ENCODE measurements at places on chromosomes 3 and 15. TPM values are rescaled to one million over a fixed set of nuclear protein-coding genes. Genes with fewer than 3 reads are reported as not detected.
A peak's percentile ranks its signal among the peaks of the same experiment; 100 is the strongest.

ZNF621 gene
- 10.2 TPM for total RNA-seq

VPS39 gene
- 49.2 TPM for total RNA-seq

GPR149 gene
- not detected for total RNA-seq

SLC7A14 gene
- not detected for total RNA-seq

HCN4 gene
- 21.9 TPM for total RNA-seq

ZNF501 gene
- 5.3 TPM for total RNA-seq

TNNC1 gene
- 8,962 TPM for total RNA-seq

UBR1 gene
- total RNA-seq = 24.2 TPM

KBTBD12 gene
- 41.8 TPM for total RNA-seq

CYP1A2 gene
- total RNA-seq = not detected

POTEB3 gene
- total RNA-seq = not detected

DNA sequence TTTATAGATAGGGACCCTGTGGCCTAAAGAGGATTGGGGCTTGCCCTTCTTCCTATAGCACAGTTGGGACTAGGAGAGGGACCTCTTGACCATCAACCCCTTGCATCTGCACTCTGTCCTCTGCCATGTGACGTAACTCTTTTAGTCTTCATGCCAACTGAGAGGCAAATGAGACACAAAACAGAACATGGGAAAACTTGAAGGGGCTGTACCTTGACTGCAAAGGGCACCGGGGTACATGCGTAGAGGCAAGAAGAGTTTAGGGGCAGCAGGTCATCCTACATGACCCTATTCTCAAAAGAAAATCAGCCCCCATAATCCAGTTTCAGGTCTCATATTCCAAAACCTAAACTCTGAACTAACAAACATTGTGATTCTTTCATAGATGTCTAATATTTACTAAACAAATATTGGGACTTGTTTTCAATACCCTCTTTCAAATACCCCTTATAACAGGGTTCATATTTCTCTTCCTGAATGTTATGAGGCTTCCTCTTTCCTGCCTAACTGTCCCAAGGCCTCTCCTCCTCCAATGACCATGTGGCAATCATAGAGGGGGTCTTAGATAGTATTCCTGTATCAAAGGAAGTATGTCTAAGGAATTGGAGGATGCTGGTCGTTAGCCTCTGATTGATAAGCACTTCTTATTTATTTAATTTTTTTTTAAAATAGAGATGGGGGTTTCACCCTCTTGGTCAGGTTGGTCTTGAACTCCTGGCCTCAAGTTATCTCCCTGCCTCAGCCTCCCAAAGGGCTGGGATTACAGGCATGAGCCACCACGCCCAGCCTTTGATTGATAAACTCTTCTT, 20.6 kb downstream of the ACKR2 start:
- no peak overlapping the region for H3K27ac ChIP-seq
- H3K4me3 ChIP-seq = no peak overlapping the region
- no peaks in the 10 kb centered on the region for H3K27me3 ChIP-seq

- no peaks in the 10 kb centered on the region for H3K36me3 ChIP-seq
- H3K4me1 ChIP-seq = no peaks in the 10 kb centered on the region
- no peak overlapping the region for H3K27ac ChIP-seq
- DNase-seq = no peak
These were observed 313.4 kb downstream of the BCHE start for GRCh38 chr3:165523801-165524200.

DNA sequence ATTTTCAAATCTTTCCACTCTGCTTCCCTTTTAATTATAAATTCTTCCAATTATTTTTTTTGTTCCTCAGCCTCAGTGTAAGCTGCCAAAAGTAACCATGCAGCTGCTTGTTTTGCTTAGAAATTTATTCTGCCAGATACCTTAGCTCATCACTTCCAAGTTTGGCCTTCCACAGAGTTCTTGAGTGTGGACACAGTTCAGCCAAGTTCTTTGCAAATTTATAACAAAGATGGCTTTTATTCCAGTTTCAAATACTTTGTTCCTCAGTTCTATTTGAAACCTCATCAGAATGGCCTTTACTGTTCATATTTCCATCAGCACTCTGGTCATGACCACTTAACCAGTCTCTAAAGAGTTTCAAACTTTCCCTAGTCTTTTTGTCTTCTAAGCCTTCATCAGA, 10.3 kb downstream of the RTP1 start:
- no peaks in the 10 kb centered on the region for H3K36me3 ChIP-seq
- H3K4me3 ChIP-seq = no peak overlapping the region
- no peaks in the 10 kb centered on the region for H3K27me3 ChIP-seq
- peaks cover 25% of the 10 kb centered on the region for H3K4me1 ChIP-seq
- H3K27ac ChIP-seq = no peak overlapping the region
- DNase-seq = no peak

GRCh38 chr15:98809273-98809672, 160.9 kb downstream of the IGF1R start:
- peak; percentile 32 for DNase-seq
- no peaks in the 10 kb centered on the region for H3K27me3 ChIP-seq
- peaks cover 66% of the 10 kb centered on the region for H3K4me1 ChIP-seq
- no peaks in the 10 kb centered on the region for H3K36me3 ChIP-seq
- no peak overlapping the region for H3K4me3 ChIP-seq

DNA sequence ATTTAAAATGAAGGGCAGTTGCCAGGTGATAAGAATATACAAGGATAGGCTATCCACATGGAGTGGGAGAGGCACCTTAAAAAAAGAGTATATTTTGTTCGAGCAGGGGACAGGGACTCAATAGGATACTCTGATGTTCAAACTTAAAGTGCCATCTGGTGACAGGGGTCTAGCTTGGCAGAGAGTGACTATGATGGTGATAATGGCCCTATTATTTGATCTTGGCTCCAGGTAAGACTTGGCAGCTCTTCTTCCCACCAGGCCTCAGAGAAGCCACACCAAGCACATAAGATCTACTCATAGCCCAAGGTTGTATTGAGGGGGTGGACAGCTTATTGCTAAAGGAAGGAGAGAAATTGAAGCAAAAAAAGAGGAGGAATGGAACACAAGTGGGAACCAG, 109.0 kb upstream of the MANF start:
- no peak overlapping the region for H3K4me3 ChIP-seq
- no peak for DNase-seq
- H3K36me3 ChIP-seq = no peaks in the 10 kb centered on the region
- H3K27ac ChIP-seq = no peak overlapping the region

GRCh38 chr3:188720215-188720614, 451.6 kb upstream of the TPRG1 start:
- H3K36me3 ChIP-seq = no peaks in the 10 kb centered on the region
- no peaks in the 10 kb centered on the region for H3K27me3 ChIP-seq
- peaks cover 4% of the 10 kb centered on the region for H3K4me1 ChIP-seq
- H3K4me3 ChIP-seq = no peak overlapping the region
- DNase-seq = no peak
- H3K27ac ChIP-seq = no peak overlapping the region

- peak overlapping the region; percentile 85 for H3K27ac ChIP-seq
- DNase-seq = no peak
- no peaks in the 10 kb centered on the region for H3K36me3 ChIP-seq
- H3K4me1 ChIP-seq = peaks cover 83% of the 10 kb centered on the region
- no peaks in the 10 kb centered on the region for H3K27me3 ChIP-seq
These were observed 137.0 kb downstream of the CHDH start for GRCh38 chr3:53709256-53709655.

GRCh38 chr3:57046101-57046765, 14.2 kb upstream of the SPATA12 start:
- no peak overlapping the region for H3K27ac ChIP-seq
- H3K27me3 ChIP-seq = no peaks in the 10 kb centered on the region
- H3K4me3 ChIP-seq = no peak overlapping the region
- no peak for DNase-seq

DNA sequence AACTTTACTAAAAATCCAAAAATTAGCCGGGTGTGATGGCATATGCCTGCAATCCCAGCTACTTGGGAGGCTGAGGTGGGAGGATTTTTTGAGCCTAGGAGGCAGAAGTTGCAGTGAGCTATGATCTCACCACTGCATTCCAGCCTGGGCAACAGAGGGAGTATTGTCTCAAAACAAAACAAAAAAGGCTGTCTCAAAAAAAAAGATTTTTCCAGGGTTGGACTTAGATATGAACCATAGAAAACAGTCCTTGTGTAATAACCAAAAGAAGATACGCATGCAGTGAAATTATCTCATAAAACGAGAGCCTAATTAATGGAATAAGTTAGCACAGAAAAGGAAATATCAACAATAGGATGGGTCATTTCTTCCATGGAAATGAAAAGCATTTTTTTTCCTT, 320.4 kb upstream of the RASGRP1 start:
- no peaks in the 10 kb centered on the region for H3K36me3 ChIP-seq
- no peak overlapping the region for H3K27ac ChIP-seq
- no peak for DNase-seq
- no peaks in the 10 kb centered on the region for H3K27me3 ChIP-seq
- H3K4me3 ChIP-seq = no peak overlapping the region

GRCh38 chr15:46089467-46089935, 454.7 kb downstream of the SQOR start:
- no peak for DNase-seq
- no peaks in the 10 kb centered on the region for H3K27me3 ChIP-seq
- no peaks in the 10 kb centered on the region for H3K36me3 ChIP-seq

DNA sequence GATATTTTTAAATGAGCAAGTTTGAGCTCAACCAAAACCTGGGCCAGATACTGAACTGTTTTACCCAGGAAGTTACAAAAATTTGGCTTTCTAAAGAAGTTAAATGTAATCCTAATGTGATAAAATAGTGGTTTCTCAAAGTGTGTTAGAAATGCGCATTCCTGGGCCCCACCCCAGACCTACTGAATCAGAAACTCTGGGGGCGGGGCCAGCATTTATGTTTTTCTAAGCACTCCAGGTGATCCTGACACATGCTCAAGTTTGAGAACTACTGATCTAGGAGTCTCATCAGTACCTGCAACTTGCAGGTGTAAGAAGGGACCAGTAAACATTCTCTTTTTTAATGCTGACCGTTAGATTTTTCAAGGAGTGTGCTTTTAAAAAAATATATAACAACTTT, 190.6 kb downstream of the VPS13C start:
- H3K4me3 ChIP-seq = no peak overlapping the region
- no peaks in the 10 kb centered on the region for H3K4me1 ChIP-seq
- H3K27me3 ChIP-seq = no peaks in the 10 kb centered on the region
- H3K27ac ChIP-seq = no peak overlapping the region
- H3K36me3 ChIP-seq = peaks cover 53% of the 10 kb centered on the region

DNA sequence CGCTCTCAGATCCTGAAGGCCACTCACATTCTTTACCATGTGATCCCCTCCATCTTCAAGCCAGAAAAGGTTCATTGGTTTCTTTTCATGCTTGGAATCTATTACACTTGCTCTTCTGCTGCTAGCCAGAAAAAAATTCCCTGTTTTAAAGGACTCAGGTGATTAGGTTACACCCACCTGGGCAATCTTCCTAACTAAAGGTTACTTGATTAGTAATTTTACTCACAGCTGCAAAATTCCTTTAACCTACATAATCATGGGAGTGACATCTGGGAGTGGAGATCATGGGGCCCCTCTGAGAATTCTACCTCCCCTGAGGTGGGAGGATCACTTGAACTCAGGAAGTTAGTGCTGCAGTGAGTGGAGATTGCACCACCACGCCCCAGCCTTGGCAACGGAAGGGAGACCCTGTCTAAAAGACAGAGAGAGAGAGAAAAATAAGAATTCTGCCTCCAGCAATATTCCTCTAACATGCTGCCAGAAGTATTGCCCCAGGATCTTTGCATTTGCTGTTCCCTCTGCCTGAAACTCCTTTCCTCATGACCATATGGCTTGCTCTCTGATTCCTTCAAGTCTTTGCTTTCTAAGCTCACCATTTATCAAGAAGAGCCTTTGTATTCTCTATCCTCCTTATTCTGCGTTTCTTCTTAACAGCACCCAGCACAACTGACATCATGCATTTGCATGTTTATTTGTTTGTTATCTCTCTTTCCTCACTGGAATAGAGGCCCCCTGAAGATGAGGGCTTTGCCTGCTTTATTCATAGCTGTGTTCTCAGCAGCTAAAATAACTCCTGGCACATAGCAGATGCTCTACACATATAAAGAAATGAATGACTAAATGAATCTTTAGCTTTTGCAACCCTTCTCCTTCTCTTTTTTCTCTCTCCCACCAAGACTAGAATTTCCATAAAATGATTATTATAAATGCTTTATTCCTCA, 68.2 kb downstream of the EDEM1 start:
- H3K36me3 ChIP-seq = no peaks in the 10 kb centered on the region
- DNase-seq = no peak
- no peak overlapping the region for H3K4me3 ChIP-seq
- peaks cover 17% of the 10 kb centered on the region for H3K27me3 ChIP-seq
- no peak overlapping the region for H3K27ac ChIP-seq
- H3K4me1 ChIP-seq = no peaks in the 10 kb centered on the region

- H3K4me3 ChIP-seq = no peak overlapping the region
- no peaks in the 10 kb centered on the region for H3K36me3 ChIP-seq
- H3K27me3 ChIP-seq = peaks cover 5% of the 10 kb centered on the region
- peaks cover 4% of the 10 kb centered on the region for H3K4me1 ChIP-seq
These were observed 17.6 kb upstream of the PLA2G4D start for GRCh38 chr15:42111924-42112323.

GRCh38 chr3:146493221-146493620, 23.9 kb upstream of the PLSCR2 start:
- no peak overlapping the region for H3K27ac ChIP-seq
- H3K4me3 ChIP-seq = no peak overlapping the region
- H3K27me3 ChIP-seq = no peaks in the 10 kb centered on the region
- H3K4me1 ChIP-seq = no peaks in the 10 kb centered on the region
- no peaks in the 10 kb centered on the region for H3K36me3 ChIP-seq

DNA sequence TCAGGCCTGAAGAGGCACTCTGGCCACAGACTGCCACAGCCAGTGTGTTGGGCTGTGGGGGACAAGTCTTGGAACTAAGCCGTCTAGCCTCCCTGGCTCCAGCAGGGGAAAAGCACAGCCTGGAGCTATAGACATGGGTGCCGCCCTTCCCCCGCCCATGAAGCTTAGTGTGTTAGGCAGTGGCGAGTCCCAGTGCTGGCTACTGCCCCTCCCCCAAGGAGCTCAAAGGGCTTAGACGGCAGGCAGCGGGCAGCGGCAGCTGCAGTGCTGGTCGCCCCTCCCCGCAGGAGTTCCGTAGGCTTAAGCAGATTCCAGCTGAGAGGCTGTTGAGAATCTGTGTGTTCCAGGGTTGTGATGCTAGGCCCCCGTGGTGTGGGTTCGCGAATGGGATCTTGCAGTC, 135.8 kb upstream of the RORA start:
- no peak overlapping the region for H3K27ac ChIP-seq
- no peaks in the 10 kb centered on the region for H3K4me1 ChIP-seq
- H3K36me3 ChIP-seq = no peaks in the 10 kb centered on the region
- peaks cover 43% of the 10 kb centered on the region for H3K27me3 ChIP-seq
- DNase-seq = no peak
